GM12878 (cell line): ENCODE measurements at places on chromosomes 1 and 21. TPM values are rescaled to one million over a fixed set of nuclear protein-coding genes. Genes with fewer than 3 reads are reported as not detected.

The DDI2 gene
- 29.1 and 33.1 TPM in 2 replicates for total RNA-seq

- DNase-seq: no peak
Measured at GRCh38 chr1:88917321-88918025, 26.1 kb upstream of the GTF2B start.

DNA sequence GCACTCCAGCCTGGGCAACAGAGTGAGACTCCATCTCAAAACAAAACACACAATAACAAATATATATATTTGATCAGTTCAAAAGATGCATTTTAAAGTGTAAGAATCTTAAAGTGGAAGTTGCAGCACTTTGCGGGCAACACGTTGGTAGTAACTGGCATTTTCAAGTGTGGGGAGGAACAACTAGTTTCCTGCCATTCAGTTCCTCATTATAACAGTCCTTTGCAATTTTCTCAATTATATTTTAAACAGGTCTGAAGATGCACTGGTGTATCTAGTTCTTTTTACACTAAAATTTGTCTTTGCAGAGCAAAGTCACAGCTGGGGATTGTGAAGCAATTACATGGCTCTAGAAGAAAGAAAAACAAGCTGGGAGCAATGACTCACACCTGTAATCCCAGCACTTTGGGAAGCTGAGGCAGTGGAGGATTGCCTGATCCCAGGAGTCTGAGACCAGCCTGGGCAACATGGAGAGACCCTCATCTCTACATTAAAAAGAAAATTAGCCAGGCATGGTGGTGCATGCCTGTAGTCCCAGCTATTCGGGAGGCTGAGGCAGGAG lies 25.3 kb downstream of the RRAGC start:
- DNase-seq: no peak

- DNase-seq: no peak
Measured at GRCh38 chr1:55322842-55323241, 107.7 kb upstream of the USP24 start.

The AMPD1 gene
- not detected in 2 replicates for total RNA-seq

The FMN2 gene
- not detected in 2 replicates for total RNA-seq

DNA sequence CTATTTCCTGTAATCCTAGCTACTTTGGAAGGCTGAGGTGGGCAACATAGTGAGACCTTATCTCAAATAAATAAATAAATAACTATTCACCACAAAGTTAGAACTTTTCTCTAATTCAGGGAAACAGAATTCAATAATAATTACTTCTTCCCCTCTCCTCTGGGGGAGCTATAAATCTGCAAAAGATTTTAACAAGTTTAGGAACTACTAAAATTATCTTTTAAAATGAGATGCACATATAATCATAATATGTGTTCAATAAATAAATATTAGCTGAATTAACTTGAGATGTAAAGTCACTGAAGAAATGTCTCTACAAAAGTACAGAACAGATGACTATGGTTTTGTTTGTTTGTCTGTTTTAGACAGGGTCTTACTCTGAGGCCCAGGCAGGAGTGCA lies 14.1 kb downstream of the WDR47 start:
- DNase-seq: no peak

GRCh38 chr1:226964068-226964425 lies 24.0 kb downstream of the COQ8A start:
- no peak for DNase-seq

DNA sequence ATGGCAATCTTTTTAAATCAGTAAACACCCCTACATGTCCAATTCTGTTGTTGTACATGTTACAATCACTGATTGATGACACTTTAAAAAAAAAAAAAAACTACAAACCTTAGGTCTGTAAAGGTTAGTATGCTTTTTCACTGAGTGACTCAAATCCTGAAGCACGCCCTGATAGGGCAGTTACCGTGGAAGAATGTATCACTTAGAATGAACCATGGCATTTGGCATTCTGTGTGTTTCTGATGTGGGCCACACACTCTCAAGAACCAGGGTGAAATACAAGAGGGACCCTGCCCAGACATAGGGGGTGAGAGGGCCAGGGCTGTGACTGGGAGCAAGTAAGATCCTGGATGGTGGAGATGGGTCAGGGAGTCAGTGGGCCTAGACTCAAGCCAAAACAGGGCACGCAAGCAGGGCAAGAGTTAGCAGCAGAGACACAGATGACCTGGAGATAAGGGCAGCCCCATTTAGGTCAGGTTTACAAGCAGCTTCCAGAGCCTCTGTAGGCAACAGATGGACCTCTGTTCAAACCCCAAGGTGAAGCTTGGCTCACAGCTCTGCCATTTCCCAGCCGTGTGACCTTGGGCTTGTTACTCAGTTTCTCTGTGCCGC lies 47.6 kb upstream of the DMRTB1 start:
- DNase-seq: no peak

The MMP23B gene
- total RNA-seq: 0.51 and 0.74 TPM in 2 replicates

GRCh38 chr1:221170171-221170570 lies 290.9 kb downstream of the HLX start:
- DNase-seq: no peak

GRCh38 chr1:181159451-181160140 lies 71.1 kb downstream of the IER5 start:
- no peak for DNase-seq

GRCh38 chr1:94989911-94990473 lies 63.1 kb upstream of the CNN3 start:
- DNase-seq: no peak

DNA sequence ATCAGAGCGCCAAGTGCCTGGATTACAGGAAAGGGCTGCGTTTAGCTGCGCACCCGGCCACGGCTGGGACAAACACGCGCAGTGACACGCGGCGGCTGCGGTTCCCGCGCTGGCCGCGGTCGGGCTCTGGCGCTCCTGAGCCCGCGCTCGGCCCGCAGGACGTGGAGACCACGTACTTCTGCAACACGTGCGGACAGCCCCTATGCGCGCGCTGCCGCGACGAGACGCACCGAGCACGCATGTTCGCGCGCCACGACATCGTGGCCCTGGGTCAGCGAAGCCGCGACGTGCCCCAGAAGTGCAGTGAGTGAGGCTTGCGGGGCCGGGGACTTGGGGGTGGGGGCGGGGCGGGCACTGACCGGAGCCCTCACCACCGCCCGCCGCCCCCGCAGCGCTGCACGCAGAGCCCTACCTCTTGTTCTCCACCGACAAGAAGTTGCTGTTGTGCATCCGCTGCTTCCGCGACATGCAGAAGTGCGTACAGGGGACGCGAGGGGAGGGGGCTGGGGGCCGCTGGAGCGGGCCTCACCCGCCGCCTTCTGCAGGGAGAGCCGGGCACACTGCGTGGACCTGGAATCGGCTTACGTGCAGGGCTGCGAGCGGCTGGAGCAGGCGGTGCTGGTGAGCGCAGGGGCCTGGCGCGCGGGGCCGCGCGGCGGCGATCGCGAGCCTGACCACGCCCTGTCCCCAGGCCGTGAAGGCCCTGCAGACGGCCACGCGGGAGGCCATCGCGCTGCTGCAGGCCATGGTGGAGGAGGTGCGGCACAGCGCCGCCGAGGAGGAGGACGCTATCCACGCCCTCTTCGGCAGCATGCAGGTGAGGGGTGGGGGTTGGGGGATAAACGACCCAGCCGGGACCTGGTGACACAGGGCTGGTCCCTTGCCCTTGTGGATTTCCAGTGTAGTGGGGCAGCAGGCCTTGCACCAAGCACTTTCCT lies 3.1 kb downstream of the RNF207 start:
- no peak for DNase-seq

The TSSK3 gene
- 0.82 and 1.2 TPM in 2 replicates for total RNA-seq

- no peak for DNase-seq
Measured at GRCh38 chr21:43659136-43660000, at the start of the genes HSF2BP and RRP1B. HSF2BP (minus strand) TSS chr21:43659488; CDS start chr21:43658096, 1,392 bp downstream. RRP1B (plus strand) TSS chr21:43659560; CDS start chr21:43659665, 105 bp downstream.

The VASH2 gene
- total RNA-seq: 29.2 and 29.7 TPM in 2 replicates

The TRIM62 gene
- 4.1 and 4.2 TPM in 2 replicates for total RNA-seq

The GPR37L1 gene
- not detected in 2 replicates for total RNA-seq

The SYDE2 gene
- 3.3 and 3.8 TPM in 2 replicates for total RNA-seq
